ENCODE measurements at places on chromosomes 1 and 21.
A peak's percentile ranks its signal among the peaks of the same experiment; 100 is the strongest.

DNA sequence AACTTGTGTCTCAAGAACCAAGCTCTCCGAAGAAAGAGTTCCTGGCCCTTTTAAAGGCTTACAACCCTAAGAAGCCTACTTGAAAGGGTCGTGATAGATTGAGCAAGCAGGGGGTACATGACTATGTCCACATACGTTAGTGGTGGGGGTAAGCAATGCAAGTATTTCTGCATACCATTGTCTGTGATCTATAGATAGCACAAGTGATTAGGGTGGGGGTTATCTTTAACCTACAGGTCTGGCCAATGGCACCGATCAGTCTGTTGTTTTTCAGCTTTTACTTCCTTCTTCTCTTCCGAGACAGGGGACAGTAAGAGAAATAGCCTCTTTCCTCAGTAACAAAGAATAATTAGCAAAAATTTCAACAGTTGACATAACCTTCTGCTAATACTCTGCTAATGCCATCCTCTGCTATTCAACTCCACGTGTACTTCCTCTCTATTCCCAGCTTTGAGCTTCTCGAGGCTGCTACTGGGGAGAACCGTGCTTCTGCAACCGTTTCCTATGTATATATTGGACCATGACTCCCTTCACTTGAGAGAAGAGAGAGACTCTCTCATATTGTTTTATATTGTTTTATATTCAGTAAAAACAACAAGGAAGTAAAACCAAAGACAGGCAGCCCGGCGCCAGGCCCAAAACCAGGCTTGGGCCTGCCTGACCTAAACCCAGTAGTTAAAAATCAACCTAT, 727.7 kb upstream of the NCAM2 start:
- no peak for DNase-seq

- DNase-seq = no peak
Measured at GRCh38 chr1:232923739-232924386, 26.5 kb upstream of the NTPCR start.

GRCh38 chr1:5637171-5637570, 355.1 kb downstream of the NPHP4 start:
- DNase-seq = no peak

DNA sequence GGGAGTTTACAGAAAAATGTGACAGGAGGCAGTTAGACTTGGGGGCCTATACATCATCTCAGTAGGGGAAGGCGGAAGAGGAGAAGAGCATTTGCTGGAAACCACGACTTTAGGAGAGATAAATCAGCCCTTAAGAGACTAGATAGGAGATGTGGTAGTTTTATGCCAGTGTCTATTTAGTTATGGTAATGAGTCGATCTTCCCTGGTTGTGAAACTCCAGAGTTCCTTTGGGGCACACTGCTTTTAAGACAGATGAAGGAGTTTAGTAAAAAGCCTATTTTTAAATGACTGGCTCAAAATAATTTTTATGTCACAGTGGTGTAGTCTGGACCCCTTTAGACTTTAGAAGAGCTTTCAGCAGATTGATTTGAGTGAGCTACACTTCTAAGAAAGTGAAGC, 7.8 kb downstream of the PGM1 start:
- no peak for DNase-seq

GRCh38 chr1:95236784-95237575, 3.0 kb downstream of the RWDD3 start:
- DNase-seq = no peak

DNA sequence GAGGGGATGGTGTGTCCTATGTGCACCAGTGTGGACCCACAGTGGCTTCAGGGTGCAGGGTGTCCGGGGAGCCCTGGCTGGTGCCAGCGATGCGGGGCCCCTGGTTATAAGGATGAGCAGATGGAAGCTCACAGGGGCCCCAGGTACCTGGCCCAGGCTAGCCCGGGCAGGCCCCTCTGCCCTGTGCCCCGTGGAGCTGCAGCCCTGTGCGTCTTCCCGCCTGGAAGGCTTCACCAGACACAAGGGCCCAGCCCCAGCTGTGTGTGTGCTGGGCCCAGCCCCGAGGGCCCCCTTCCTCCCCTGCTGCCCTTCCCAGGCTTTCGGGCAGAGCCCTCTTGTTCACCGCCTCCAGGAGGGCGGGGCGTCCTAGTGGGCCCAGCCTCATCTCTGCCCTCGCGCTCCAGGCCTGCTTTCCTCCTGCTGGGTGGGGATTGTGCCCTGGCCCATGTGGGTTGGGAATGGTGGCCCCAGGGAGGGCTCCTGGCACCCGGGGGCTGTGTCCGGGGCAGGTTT, 15.9 kb downstream of the PFKL start:
- DNase-seq = no peak

DNA sequence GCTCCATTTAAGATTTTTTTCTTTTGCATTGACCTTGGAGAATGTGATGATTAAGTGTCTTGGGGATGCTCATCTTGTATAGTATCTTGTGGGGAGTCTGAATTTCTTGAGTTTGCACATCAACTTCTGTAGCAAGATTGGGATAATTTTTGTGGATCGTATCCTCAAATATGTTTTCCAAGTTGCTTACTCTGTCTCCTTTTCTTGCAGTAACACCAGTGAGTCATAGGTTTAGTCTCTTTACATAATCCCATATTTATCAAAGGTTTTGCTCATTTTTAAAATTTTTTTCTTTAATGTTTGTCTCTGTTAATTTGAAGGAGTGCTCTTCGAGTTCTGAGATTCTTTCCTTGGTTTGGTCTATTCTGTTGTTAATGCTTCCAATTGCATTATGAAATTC, 41.7 kb upstream of the ANGPTL1 start:
- DNase-seq = no peak

GRCh38 chr1:110688514-110688913, 13.8 kb upstream of the KCNA3 start:
- no peak for DNase-seq

DNA sequence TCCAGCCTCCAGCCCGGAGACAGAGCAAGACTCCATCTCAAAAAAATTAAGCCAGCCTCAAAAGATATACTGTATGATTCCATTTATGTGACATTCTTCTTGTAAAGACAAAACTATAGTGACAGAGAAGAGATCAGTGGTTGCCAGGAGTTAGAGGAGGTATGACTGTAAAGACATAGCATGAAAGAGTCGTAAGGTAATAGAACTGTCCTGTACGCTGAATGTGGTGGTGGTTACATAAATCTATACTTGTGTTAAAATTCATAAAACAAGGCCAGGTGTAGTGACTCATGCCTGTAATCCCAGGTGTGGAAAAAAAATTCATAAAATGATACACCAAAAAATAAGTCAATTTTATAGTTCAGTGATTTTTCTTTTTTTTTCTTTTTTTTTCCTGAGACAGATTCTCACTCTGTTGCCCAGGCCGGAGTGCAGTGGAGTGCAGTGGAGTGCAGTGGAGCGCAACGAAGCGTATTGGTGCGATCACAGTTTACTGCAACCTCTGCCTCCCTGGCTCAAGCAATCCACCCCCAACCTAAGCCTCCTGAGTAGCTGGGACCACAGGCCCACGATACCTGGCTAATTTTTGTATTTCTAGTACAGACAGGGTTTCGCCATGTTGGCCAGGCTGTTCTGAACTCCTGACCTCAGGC, 84.9 kb upstream of the CXADR start:
- no peak for DNase-seq

DNA sequence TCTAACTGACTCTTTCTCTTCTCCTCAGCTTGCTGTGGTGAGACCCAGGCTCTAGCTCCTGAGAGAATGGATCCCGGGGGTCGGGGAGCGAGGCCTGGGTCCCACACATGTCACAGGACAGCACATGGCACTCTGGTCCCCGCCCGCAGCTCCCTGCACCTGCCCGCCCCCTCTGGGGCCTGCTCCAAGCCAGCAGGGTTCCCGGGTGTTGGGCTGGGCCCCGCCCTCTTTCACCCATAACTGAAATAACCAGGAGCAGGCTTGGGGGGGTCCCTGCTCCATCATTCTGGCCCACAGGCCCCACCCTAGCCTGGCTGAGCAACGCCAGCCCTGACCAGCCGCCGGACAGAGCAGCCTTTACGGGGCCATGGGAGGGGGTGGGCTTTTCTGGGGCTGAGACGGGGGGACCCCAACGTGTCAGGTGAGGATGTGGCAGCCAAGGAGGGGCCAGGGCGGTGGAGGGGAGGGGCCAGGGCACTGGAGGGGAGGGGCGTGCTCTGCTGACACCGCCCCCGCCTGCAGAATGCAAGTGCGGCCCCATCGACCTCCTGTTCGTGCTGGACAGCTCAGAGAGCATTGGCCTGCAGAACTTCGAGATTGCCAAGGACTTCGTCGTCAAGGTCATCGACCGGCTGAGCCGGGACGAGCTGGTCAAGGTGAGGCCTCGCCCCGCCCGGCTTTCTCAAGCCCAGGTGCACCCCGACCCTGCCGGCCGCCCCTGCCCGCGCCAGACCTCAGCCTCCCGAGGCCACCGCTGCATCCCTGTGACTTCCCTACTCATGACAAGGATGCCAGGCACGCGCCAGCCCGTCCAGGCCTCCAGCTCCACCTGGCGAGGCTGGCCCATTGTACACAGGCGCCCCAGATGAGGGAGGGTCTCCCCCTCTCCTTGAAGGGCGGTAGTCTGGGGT, 19.4 kb downstream of the COL6A1 start:
- DNase-seq = no peak

DNA sequence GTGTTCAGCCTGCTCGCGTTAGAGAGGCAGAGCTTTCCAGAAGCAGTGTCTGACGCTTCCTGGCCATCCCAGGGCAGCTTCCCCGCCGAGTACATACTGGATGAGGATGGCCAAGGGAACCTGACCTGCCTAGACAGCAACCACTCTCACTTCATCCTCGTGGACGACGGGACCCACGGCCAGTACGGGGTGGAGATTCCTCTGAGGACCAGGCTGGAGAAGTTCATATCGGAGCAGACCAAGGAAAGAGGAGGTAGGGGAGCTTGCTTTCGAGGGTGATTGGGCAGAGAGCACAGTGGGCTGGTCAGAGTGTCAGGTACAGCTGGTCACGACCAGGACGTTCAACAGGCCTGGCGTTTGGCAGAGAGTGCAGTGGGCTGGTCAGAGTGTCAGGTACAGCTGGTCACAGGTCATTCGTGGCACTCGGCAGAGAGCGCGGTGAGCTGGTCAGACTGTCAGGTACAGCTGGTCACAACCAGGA, 22.4 kb downstream of the TRPM2 start:
- DNase-seq = no peak

DNA sequence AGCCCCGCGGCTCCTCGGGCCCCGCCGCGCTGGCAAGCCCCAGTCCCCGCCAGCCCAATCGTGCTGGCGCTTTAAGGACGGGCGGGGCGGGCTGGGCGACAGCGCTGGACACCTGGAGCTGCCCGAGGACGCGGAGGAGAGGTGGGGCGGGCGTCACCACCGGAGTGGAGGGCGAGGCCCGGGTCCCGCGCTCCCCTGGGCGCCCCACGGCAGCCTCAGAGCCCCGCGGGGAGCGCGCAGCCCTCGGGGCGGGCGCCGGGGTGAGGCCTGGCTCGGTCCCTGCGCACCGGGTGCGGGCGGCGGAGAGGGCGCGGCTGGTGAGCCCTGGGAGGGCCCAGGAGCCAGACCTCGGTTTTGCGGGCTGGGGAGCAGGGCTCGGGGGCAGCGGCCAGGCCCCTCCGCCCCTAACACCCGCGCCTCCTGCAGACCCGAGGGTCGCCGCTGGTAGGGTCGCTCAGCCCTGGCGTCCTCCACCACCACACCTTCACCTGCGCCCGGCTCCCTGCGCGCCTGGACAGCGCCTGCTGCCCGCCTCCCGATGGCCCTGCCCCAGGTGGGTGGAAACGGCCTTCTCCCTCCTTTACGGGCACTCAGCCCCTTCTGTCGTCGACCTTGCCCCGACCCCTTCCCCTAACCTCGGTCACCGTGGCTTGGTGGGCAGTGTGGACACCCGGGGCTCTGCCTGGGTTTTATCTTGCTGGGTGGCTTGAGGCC, at the start of gene TMEM61:
TSS of gene TMEM61 (plus strand) at position 101 of the 714 bp plus-strand sequence. CDS start at position 539, 438 bp downstream.
- peak; percentile 54 for DNase-seq

- no peak for DNase-seq
Measured at GRCh38 chr1:227901906-227902640, 45.7 kb downstream of the WNT9A start.

- DNase-seq = no peak
Measured at GRCh38 chr1:164473544-164473943, 85.4 kb upstream of the PBX1 start.

DNA sequence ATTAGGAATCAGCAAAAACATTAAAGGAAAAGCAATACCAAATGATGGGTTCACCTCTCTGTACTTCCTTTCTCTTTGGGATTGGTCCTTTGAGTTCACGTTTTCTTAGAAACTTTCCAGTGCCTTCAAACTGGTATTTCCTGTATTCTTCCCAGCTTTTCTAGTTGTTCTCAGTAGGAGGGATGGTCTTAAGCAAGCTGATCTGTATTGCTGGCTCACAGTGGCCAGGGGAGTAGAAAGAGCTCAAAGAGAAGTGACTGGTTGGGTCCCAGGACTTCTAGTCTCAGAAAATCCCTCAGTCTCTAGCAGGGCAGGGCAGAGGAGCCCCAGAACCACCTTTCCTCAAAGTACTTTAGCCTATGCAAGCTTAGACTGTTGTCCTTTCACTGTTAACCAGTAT, 10.1 kb upstream of the USP24 start:
- no peak for DNase-seq

- no peak for DNase-seq
Measured at GRCh38 chr1:216914974-216915373, 191.7 kb upstream of the ESRRG start.

- DNase-seq = no peak
Measured at GRCh38 chr1:2493691-2494322, 17.7 kb downstream of the PLCH2 start.

DNA sequence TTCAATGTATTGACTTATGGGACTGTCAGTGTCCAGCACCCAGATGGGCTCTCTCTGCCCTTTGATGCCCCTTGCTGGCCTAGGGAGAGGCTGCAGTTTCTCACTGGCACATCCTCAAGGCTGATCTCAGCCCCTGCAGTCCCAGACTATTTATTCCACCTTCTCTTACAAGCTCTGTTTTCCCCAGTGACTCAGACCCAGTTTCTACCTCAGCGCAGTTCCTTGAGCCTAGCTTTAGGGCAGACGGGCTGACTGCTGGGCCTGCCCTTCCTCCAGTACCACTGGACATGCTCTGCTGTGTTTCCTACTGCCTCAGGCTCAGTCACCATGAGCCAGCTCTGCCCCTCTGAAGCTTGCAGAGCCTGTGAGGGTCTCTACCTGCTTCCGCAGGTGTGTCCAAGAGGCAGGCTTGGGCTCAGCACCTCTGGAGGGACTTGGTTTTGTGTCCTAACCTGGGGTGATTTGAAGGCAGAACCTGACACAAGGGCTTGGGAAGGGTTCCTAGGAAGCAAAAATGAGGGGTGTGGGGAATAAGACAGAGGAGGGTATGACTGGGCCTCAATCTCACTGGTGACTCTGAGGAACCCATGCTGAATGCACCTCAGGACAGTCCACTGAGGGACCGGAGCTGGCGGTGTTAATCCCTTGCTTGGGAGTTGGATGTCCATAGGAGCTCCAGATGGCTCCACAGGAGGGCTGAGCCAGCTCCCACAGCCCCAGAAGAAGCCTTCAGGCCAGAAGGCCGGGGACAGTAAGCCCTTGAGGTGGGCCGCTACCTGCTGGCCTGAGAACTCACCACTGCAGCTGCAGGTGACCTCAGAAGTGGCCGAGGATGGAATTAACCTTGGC, 689.9 kb downstream of the MATN1 start:
- DNase-seq = no peak

DNA sequence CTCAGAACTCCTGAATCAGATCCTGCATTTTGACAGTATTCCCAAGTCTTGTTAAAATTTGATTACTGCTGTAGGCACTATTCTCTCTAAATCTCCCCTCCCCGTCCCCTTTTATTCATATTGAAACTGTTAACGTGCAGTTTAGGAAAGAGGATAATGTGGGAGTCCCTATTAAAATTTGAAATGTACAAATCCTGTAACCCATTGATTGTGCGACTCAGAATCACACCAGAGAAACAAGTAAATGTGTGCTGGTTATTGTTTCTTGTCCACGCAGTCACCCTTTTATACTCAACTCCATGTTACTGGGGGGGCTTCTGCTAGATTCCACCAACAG, 584 bp upstream of the LTN1 start:
- no peak for DNase-seq

GRCh38 chr1:35847935-35848565, 35.0 kb upstream of the AGO1 start:
- no peak for DNase-seq
